ENCODE measurements at places on chromosomes 7 and 10.
A peak's percentile ranks its signal among the peaks of the same experiment; 100 is the strongest.

- DNase-seq: no peak
These were observed 42.1 kb upstream of the PLXNA4 start for GRCh38 chr7:132618271-132618955.

GRCh38 chr7:16711730-16712129 lies 41.8 kb upstream of the TSPAN13 start:
- no peak for DNase-seq

GRCh38 chr7:33933611-33934281 lies 28.4 kb downstream of the BMPER start:
- no peak for DNase-seq

DNA sequence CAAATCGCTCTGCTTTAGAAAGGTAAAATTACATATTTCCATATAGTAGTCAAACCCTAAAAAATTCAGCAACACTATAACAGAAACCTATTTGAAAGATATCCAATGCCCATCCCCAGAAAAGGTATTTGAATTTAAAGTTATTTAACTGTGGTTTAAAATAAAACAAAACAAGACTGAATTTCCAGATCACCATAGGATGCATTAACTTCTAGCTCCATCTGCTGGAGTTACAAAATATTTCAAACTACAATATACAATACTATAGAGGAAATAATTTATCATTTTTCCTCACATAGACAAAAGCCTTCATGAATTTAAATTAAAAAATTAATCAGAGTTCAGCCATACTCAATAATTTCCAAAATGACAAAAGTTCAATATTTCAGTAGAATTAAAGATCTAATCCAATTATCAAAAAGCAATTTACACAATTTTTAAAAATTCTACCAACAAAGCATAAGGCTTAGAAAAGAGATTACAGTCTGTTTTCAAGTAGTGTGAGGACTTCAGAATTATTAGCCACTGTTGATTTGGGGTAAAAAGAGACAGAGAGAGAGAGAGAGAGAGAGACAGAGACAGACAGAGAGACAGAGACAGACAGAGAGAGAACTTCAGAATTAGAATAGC lies 75.9 kb downstream of the LMBR1 start:
- DNase-seq: no peak

DNA sequence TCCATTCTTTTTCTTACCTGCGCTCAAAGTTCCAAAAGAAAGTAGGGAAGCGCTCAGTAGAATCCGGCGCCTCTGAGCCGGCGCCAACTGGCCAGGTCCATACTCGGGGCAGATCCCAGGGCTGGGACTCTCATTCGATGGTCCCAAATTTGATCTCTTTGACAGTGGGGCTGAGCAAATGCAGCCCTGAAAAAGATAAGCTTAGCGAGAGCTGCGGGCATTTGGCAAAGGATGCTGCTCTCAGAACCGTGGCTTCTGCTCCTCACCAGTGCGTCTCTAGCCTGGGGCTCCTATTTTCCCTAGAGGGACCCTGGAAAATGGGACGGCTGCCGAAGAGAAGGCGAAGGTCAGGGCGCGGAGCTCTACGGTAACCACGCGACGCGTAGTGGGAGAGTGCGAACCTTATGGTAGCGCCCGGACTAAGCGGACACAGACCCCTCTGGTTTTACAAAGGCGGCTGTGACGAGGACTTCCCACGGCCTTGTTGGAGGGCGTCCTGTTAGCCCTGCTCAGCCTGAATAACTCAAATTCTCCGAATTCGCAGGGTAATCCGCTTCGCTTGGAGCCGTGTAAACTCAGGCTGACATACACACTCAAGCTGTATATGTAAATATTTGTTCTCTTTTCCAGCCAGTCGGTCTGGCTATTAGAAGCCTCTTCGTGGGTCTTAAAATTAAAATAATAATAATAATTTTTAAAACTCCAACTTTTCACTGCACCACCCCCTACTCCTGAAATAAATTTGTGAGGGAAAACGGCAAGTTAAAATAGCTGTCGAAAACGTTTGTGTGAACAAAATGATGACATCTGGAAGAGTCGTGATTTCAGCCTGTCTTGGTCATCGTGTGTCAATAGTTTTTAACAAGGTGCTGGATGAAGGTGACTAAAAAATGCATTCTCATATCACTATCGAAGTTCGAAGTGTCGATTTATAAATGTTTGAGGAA lies 869 bp upstream of the TBX20 start:
- no peak for DNase-seq

DNA sequence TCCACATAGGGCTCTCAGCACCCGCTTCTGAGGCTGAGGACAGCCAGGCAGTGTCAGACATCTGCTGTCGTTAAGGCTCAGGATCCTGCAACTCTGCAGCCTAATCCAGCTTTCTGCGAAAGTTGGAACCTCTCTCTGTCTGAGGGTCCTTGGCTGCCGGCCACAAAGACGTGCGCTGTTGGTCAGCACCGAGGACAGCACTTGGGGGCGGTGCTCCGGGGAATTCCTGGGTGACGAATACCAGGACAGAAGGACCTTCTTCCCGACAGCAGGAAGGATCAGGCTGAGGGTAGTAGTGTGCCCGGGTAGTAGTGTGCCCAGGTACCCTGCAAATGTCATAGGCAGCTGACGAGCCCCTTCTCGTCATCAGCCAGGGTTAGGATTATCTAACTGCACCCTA lies 16.0 kb upstream of the RASGEF1A start:
- DNase-seq: peak; percentile 40

- no peak for DNase-seq
These were observed 256.2 kb upstream of the NFE2L3 start for GRCh38 chr7:25895792-25896171.

DNA sequence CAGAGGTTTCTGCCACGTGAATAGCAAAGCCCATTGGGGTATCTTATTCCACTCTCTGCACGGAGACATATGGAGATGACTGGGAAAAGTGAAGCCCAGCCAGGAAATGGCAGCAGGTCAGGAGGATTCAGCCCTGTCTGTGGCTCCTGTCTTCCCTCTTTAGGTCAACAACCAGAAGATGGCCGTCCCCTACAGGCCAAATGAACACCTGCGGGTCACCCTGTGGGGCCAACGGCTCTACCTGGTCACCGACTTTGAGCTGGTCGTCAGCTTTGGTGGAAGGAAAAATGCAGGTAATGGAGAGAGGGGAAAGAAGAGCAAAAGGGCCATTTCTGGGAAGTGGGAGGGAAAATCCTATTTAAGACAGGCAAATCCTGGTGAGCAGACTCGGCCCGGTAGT lies 38.3 kb downstream of the EPHB4 start:
- no peak for DNase-seq

GRCh38 chr7:18694484-18694883 lies 198.9 kb downstream of the HDAC9 start:
- DNase-seq: no peak

DNA sequence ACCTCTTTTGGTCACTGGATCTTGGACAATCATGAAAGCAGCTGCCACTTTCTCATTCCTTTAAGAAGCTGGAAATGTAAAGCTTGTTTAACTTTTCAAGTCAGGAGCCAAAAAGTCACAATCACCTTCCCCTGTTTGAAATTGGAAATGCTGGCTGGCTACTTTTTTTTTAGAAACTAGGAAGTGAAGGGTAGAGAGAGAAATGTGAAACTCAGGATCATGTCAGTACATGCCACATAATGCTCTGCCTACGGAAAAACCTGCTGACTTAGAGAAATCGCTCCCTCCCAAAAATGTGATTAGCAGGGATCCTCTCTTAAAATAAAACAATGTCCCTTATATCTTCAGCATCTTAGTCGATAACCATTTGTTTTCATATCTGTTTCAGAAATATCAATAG lies 188.4 kb upstream of the C7orf33 start:
- DNase-seq: no peak

Measured in HEK293T (cell line).